ENCODE measurements at places on chromosomes 16 and 17.

DNA sequence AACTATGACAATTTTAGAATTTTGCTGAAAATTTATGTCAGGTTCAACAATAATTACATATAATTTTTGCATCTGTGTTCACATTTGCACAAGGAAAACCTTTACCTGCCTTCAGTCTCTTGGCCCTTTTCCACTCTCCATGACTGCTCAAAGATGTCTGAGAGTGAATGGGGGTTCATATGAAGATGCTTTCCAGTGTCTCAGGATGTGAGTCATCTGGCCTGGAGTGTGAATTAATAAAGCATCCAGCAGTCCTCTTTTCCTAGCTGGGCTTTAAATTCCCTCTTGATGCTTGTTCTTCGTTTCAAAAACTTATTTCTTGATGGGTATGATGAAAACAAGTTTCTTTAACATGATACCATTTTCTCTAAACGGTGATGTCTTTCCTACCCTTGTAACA, 99.9 kb downstream of the CDK5R1 start:
- peak; percentile 10 for DNase-seq

DNA sequence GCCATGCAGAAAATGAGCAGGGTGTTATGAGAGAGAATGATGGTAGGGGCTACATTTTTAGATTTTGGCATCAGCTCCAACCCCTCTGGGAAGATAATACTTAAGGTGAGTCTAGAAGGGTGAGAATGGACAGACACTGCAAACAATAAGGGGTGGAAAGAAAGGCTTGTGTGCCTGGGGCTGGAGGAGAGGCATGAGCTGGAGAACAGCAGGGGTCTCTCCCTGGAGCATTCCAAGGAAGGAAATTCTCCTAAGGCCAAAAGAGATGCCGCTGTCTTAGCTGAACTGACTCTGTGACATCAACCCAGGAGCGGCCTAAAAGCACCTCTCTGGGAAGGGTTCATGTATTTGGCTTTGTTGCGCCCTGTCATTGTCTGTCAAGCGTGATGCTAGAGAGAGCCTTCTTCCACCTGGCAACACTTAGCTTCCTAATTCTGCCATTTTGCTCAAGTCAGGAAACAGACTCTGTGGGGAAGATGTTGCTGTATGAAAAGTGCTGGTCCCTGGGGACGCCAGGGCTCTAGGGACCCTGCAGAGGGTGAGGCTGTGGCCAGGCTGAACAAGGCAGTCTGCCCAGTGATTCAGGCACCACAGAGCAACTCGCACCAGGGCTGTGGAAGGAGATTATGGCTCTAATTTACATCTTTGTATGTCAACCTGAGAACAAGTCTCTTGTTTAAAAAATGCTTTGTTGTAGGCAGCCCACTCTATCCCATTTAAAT, 225.7 kb downstream of the CBLN1 start:
- DNase-seq, result no peak

- no peak for DNase-seq
Measured at GRCh38 chr17:79085154-79085920, 10.7 kb downstream of the ENGASE start.

GRCh38 chr16:29989111-29989858, 6.1 kb downstream of the HIRIP3 start:
- DNase-seq, result no peak

DNA sequence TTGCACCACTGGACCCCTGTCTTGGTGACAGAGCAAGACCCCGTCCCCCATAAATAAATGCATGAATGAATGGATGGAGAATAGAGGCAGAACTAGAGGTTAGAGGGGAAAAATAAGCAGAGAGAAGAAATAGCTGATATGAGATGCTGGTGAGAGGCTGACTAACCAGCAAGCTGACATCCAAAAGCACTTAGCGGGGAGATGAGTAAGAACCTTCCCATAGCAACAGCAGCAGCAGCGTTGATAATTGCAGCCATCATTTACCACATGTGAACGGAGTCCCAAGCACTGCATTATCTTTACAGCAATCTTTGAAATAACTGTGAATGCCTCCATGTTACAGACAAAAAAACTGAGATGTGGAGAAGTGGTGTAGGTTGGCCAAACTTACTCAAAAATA, 777.3 kb upstream of the EEF2KMT start:
- no peak for DNase-seq

DNA sequence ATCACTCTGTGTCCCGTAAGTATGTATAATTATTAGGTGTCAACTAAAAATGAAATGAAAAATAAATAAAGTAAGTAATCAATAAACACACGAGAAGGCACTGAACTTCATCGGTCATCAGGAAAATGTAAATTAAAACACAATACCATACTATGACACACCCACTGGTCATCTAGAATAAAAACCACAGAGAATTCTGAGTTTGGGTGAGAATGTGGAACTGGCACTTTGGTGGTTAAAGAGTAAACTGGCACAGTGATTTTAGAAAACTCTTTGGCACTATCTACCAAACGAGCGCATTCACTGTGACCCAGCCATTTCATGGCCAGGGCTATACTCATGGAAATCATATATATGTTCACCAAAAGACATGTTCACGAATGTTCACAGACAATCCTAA, 98.2 kb downstream of the HS3ST3A1 start:
- DNase-seq, result no peak

GRCh38 chr17:42833767-42834422, 698 bp downstream of the PSME3 start:
- DNase-seq, result no peak

DNA sequence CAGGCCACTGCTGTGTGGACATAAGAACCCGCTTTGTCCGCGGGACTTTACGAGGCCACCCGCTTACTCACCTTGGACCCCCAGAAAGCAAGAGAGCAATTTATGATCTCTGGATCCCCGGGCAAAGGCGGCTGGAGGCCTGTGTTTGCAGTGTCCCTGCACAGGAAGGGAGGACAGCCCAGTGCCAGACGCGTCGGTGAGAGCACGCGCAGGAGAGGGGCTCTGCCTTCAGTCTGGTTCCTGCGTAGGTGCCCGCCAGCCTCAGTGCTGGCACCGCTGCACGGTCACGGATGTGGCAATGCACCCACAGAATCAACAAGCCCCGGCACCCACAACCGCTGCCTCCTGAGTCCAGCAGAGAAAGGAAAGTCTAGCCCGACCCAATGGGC, 248.4 kb downstream of the C16orf95 start:
- DNase-seq, result no peak

DNA sequence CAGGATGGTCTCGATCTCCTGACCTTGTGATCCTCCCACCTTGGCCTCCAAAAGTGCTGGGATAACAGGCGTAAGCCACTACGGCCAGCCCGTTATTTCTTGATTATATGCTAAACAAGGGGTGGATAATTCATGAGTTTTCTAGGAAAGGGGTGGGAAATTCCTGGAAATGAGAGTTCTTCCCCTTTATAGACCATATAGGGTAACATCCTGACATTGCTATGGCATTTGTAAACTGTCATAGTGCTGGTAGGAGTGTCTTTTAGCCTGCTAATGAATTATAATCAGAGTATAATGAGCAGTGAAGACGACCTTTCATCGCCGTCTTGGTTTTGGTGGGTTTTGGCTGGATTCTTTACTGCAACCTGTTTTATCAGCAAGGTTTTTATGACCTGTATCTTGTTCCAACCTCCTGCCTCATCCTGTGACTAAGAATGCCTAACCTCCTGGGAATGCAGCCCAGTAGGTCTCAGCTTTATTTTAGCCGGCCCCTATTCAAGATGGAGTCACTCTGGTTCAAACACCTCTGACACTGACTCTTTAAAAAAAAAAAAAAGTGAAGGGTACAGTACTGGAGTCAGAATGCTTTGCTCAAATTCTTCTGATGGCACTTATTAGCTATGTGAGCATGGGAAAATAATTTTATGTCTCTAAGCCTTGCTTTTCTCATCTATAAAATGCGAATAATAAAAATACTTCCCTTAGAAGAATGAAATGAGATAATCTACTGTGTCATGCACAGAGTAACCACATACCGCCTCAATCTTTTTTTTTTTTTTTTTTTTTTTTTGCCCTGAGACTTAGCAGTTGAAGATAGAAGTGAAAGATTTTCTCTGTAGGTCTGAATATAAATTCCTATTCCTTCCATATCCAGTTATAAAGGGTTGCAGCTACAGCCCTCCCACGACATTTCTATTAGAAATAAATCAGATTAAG, 5.1 kb upstream of the CALCOCO2 start:
- no peak for DNase-seq

GRCh38 chr16:72021043-72021442, 12.5 kb downstream of the DHODH start:
- DNase-seq, result no peak

DNA sequence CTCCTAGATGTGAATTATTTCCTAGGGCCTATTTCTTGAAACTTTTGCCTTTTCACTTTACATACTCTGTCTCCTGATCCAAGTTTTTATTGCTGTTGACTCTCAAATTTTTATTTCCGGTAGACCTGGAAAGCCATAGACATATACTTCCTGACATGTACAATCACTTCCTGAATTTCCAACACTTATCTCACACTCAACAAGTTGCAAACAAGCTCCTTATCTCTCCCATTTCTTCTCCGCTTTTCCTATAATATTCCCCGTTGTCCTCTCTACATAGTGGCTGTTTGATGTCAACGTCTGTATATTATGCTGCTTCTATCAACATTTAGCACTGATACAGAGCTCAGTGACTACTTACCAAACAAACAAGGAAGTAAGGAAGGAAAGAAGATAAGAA, 59.3 kb downstream of the IKZF3 start:
- DNase-seq, result no peak

DNA sequence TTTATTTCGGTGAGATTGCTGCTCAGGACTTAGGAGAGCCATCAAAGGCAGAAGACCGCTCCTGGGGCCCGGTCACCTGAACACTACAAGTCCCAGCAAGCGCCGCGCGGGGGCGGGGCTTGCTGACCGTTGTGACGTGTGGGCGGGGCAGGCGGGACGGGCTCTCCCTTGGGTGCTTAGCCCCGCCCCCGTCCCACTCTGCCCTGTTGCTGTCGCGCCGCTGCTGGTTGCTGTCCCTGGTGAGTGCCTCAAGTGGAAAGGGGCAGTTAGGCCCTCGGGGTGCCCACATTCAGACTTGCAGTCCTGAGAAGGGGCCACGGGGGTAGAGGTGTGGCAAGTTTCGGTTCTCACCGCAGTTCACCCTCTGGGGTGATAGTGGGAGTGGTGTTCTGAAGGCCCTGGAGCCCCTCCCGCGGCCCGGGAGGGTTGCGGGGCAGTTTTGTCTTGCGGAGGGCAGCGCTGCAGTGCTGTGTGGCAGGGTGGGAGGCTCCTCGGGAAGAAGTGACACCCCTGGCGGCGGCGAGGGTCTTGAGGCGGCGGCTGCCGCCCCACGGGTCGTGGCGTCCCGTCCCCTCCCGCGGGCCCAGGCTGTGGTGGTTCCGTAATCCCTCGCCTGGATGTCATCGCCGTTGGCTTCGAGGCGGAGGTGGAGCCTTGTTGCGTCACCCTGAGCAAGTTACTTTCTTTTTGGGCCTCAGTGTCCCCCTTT, at the start of gene CALCOCO2:
CALCOCO2 (plus strand) TSS at position 196 of the 709 bp plus-strand sequence. CDS start 10,673 bp downstream, outside the sequence.
- peak; percentile 49 for DNase-seq

DNA sequence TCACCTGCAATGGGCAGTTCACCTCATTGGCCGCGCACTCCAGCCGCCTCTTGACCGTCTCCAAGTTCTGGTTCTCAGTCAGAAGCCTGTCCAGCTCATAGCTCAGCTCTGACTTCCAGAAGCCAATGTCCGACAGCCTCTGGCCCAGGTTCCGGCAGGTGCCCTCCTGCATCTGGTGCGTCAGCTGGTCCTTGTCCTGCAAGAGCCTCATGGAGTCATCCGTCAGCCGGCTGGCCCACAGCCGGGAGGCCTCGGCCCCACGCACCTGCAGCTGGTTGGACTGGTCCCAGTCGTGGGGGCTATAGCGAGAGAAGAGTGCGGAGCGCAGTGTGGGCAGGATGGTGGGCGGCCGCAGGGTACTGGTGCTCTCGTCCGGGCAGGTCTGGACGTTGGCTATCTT, 424 bp downstream of the TEKT5 start:
- no peak for DNase-seq

DNA sequence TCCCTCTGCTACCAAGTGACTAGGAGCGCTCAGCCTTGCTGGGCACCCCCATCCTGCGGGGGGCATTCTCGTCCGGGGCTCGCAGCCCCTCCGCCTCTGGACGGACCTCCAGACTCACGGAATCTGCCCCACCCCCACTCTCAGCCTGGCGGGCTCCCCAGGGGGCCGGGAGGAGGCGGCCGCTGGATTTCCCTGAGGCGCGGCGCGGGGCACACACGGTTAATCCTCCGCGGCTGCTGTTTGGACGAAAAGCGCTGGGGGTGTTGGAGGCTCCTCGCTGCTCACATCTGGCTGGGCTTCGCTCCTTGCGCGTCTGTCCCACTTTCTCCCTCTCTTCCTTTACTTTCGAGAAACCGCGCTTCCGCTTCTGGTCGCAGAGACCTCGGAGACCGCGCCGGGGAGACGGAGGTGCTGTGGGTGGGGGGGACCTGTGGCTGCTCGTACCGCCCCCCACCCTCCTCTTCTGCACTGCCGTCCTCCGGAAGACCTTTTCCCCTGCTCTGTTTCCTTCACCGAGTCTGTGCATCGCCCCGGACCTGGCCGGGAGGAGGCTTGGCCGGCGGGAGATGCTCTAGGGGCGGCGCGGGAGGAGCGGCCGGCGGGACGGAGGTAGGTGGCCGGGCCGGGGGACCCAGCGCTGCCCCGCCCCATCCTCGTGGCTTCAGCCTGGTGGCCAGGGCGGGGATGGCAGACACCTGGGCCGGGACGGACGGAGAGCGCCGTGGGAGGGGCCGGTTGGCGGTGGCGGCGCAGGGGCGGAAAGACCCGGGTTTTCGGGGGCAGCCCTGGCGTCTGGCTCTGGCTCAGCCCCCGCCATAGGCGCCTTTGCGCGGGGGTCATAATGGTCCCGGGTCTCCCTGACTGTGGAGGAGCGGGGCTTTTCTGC, at the start of gene C1QTNF1:
C1QTNF1 (plus strand) TSS at position 284 of the 886 bp plus-strand sequence. CDS start 19,800 bp downstream, outside the sequence.
- DNase-seq, result no peak

- no peak for DNase-seq
Measured at GRCh38 chr16:86296256-86296655, 214.1 kb upstream of the FOXF1 start.

DNA sequence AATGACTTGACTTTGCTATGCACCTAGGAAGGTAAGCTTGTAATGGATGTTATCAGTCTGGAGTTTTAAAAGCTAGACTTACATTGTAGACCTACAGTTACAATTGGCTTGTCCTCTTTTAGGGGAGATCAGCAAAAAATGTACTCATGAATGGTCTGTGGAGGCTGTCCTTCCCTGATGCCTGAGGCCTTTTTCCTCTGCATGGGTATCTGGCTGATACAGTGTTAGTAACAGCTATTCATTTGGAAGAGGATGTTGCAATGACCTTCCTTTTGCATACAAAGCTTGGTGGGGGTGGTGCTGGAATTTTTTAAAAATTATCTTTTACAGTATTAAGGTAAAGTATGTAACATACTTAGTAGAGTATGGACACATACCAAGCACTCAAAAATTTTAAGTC, 525.5 kb downstream of the KIF2B start:
- DNase-seq, result no peak

- DNase-seq, result no peak
Measured at GRCh38 chr17:30547778-30548573, 70.8 kb downstream of the GOSR1 start.

DNA sequence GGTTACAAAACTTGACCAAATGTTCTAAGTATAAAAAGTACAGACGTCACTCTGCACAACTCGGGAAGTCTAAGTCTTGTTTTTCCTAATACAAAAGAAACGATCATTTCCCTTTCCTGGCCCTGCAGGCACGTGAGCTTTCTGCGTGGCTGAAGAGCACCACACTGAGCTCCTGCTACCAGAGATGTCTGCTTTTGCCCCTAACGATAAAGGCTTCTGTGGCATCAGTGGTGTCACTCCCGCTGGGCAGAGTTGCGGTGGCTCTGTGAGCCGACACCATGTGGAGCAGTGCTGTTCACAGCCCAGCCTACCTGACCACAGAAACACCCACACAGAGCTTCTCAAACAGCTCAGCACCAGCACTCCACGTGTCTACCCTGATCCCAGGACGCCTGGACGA, 20.5 kb downstream of the EMC8 start:
- no peak for DNase-seq
